ENCODE measurements at places on chromosomes 3 and 15. TPM values are rescaled to one million over a fixed set of nuclear protein-coding genes. Genes with fewer than 3 reads are reported as not detected.

The SLC51B gene
- total RNA-seq = not detected

The WDR82 gene
- total RNA-seq = 84.2 TPM

The TUSC7 gene
- not detected for total RNA-seq

The PPCDC gene
- total RNA-seq = 24.5 TPM

- no peaks in the 10 kb centered on the region for H3K27me3 ChIP-seq
- no peaks in the 10 kb centered on the region for H3K36me3 ChIP-seq
- H3K4me1 ChIP-seq = no peaks in the 10 kb centered on the region
- no peak overlapping the region for H3K27ac ChIP-seq
- no peak overlapping the region for H3K4me3 ChIP-seq
- DNase-seq = no peak
Measured at GRCh38 chr3:77825001-77825827, 785.3 kb downstream of the ROBO2 start.

GRCh38 chr3:138284079-138284478 lies 45.6 kb downstream of the NME9 start:
- DNase-seq = no peak
- H3K27ac ChIP-seq = no peak overlapping the region
- H3K4me3 ChIP-seq = no peak overlapping the region

GRCh38 chr3:80190051-80190450 lies 422.3 kb upstream of the ROBO1 start:
- no peaks in the 10 kb centered on the region for H3K4me1 ChIP-seq
- no peak overlapping the region for H3K4me3 ChIP-seq
- H3K36me3 ChIP-seq = no peaks in the 10 kb centered on the region
- H3K27me3 ChIP-seq = no peaks in the 10 kb centered on the region
- DNase-seq = no peak
- H3K27ac ChIP-seq = peak overlapping the region; percentile 51

- no peaks in the 10 kb centered on the region for H3K27me3 ChIP-seq
- no peak overlapping the region for H3K4me3 ChIP-seq
- H3K27ac ChIP-seq = no peak overlapping the region
- no peak for DNase-seq
Measured at GRCh38 chr15:35774653-35775052, 228.7 kb upstream of the DPH6 start.

- no peaks in the 10 kb centered on the region for H3K4me1 ChIP-seq
- H3K4me3 ChIP-seq = no peak overlapping the region
- peak; percentile 77 for DNase-seq
- no peaks in the 10 kb centered on the region for H3K36me3 ChIP-seq
- no peak overlapping the region for H3K27ac ChIP-seq
- H3K27me3 ChIP-seq = no peaks in the 10 kb centered on the region
Measured at GRCh38 chr3:130442284-130442683, 74.7 kb upstream of the COL6A6 start.

GRCh38 chr3:65678516-65678915 lies 360.2 kb downstream of the MAGI1 start:
- no peaks in the 10 kb centered on the region for H3K36me3 ChIP-seq
- peaks cover 2% of the 10 kb centered on the region for H3K4me1 ChIP-seq
- no peak overlapping the region for H3K4me3 ChIP-seq
- H3K27ac ChIP-seq = no peak overlapping the region
- no peaks in the 10 kb centered on the region for H3K27me3 ChIP-seq

DNA sequence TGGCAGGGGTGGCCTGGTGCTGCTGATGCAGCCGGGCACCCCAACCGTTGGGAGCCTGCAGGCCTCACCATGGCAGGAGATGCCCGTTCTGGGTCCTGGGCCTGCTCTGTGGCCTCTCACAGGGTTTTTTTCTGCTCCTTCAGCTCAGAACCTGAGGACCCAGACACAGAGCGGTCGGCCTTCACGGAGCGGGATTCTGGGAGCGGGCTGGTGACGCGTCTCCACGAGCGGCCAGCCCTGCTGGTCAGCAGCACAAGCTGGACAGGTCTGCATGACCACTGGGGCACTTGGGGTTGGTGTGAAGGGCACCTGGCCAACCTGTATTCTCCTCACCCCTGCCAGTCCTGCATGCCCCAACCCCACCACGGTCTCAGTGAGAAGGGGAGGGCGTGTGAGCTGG lies 10.3 kb downstream of the ALG1L2 start:
- no peaks in the 10 kb centered on the region for H3K4me1 ChIP-seq
- no peak for DNase-seq
- H3K4me3 ChIP-seq = no peak overlapping the region
- no peaks in the 10 kb centered on the region for H3K36me3 ChIP-seq
- H3K27ac ChIP-seq = no peak overlapping the region

GRCh38 chr3:65827076-65827475 lies 211.6 kb downstream of the MAGI1 start:
- H3K4me1 ChIP-seq = no peaks in the 10 kb centered on the region
- no peak overlapping the region for H3K27ac ChIP-seq
- no peak overlapping the region for H3K4me3 ChIP-seq
- DNase-seq = no peak

DNA sequence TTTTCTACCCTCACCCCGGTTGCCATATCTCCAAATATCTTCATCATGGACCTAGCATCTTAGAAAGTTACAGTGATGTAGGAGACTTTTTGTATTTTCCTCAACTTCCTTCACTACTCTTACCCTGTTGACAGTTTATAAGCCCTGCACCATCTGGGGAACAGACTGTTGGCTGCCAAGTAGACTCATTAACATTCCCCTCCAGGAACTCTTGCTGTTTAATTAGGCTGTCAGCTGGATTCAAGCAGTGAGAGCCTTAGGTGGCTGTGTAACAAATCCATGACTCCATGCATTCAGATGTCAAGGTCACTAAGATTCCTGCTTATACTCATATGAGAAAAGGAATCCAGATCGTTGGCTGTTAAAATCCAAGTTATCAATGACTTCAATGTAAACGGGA lies 198.3 kb downstream of the NAALADL2 start:
- H3K4me3 ChIP-seq = peak overlapping the region; percentile 17
- H3K27ac ChIP-seq = no peak overlapping the region

- H3K27me3 ChIP-seq = no peaks in the 10 kb centered on the region
- DNase-seq = peak; percentile 77
- peak overlapping the region; percentile 93 for H3K27ac ChIP-seq
Measured at GRCh38 chr3:51539291-51539941, 897 bp downstream of the RAD54L2 start.

DNA sequence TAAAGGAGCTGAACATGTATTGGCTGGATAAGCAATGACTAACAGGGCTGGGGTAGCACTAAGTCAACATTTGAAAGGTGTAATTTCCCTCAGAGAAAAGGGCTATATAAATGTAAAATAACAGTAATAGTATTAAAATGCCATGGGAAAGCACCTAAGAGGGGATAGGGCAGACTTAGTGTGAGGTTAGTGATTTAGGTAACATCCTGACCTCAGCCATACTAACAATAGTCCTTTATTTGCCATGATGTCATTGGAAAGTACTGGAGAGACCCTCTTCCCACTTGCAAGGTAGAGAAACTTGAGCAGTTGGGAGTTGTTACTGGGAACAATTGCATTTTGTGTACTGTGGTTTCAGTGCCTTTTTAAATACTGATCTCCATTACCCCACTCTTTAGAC lies 103.4 kb downstream of the LSAMP start:
- H3K27me3 ChIP-seq = no peaks in the 10 kb centered on the region
- H3K4me1 ChIP-seq = peaks cover 15% of the 10 kb centered on the region
- no peaks in the 10 kb centered on the region for H3K36me3 ChIP-seq

- H3K36me3 ChIP-seq = no peaks in the 10 kb centered on the region
- H3K27me3 ChIP-seq = no peaks in the 10 kb centered on the region
- no peak overlapping the region for H3K27ac ChIP-seq
Measured at GRCh38 chr15:61748529-61748928, 311.7 kb downstream of the VPS13C start.

DNA sequence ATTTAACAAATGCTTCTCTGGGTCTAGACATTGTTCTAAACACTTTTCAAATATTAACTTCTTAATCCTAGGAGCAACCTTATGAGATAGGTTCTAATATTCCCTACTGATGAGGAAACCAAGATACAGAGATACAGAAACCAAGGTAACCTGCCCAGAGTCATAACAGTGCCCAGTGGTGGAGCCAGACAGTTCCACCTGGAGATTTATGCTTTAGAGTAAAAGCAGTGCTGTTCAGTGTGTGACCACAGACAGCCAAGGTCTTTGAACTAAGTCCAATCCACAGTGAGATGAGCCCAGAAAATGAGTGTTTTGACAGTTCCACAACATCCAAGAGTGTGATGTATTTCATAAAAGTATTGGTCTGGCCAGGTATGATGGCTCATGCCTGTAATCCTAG lies 105.2 kb upstream of the UMPS start:
- H3K36me3 ChIP-seq = no peaks in the 10 kb centered on the region
- DNase-seq = no peak
- no peak overlapping the region for H3K4me3 ChIP-seq
- H3K27ac ChIP-seq = no peak overlapping the region

DNA sequence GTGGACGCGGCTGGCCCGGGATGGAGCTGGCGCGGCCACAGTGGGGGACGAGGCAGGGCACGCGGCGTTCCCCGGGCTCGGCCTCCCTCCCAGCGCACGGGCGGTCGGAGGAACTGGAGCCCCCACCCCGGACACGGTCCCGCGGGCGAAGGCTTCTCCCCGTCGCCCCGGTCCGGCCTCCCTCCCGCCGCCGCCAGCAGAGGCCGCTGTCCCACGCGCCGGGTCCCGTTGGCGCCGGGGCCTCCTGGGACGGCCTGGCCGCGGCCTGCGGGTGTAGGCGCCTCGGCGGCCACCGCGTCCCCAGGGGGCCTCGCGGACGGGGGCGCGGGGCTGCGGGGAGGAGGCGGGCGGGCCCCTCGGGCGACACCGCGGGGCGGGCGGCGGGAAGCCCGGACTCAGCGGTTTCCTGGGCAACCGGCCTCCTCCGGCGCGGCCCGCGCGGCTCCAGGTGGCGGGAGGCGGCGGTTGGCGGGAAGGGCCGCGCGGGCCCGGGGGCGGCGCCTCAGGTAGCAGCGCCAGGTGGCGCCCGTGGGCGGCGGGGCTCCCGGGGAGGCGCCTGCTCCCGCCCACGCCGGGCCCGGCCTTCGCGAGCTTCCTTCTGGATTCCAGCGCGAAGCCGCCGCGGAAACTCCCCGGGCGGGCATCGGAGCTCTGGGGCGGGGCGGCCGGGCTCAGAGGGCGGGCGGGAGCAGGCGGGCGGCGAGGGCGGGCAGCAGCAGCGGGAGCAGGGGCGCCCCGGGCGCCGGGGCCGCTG lies 26.7 kb downstream of the MELTF start:
- peak; percentile 87 for DNase-seq
- H3K27ac ChIP-seq = no peak overlapping the region
- no peaks in the 10 kb centered on the region for H3K36me3 ChIP-seq
- H3K4me3 ChIP-seq = no peak overlapping the region

DNA sequence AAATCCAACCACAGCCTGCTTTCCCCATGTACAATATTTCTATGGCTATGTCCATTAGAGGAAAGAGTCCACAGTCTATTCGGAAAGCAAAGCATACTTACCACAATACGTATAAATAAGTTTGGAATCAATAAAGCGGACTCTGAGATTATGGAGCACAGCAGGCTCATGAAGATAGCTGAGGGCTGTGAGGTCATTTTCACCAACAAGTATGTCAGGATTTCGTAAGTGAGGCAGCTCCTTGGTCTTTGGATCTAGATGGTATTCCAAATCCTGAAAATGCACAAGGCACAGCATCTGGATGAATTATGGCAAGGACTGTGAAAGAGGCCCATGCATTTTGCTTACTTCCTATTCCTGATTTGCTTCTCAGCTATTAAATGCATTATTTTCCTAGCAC lies 100.4 kb downstream of the MYO5A start:
- H3K36me3 ChIP-seq = no peaks in the 10 kb centered on the region
- no peak for DNase-seq
- H3K4me3 ChIP-seq = no peak overlapping the region
- H3K4me1 ChIP-seq = no peaks in the 10 kb centered on the region
- no peak overlapping the region for H3K27ac ChIP-seq

DNA sequence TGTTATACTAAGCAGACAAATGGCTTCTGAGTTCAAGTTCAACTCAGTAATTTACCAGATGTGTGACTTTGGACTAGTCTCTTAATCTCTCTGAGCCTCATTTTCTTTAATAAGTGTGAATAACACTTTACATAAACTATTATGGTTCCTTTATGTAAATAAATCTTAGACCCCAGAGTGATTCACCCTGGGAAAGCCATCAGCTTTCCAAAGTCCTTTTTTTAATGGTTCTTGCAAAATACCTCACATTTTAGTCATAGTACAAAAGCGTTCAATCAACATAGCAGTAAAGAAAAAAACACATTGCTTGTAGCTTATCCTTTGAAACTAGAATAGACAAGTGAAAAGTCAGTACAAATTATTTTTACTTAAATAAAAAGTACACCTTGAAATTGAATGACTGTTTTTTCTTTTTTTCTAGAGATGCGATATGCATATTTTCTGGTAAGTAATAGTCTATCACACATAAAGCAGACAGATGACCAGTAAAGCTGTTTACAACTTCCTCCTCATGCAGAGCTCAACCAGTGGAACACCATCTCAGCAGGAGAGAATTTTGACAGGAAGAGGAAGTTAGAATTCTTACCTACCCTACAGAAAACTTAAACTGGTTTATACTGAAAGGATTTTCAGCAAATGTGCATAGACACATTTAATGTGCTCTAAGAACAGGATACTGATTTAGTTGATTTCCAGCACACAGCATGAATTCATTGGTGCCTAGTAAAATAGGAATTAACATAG lies 123.0 kb upstream of the AGBL1 start:
- H3K27me3 ChIP-seq = no peaks in the 10 kb centered on the region
- no peaks in the 10 kb centered on the region for H3K4me1 ChIP-seq
- H3K27ac ChIP-seq = no peak overlapping the region

GRCh38 chr3:65619888-65620287 lies 418.8 kb downstream of the MAGI1 start:
- H3K36me3 ChIP-seq = no peaks in the 10 kb centered on the region
- no peak for DNase-seq
- H3K27ac ChIP-seq = peak overlapping the region; percentile 1
- no peak overlapping the region for H3K4me3 ChIP-seq
- H3K27me3 ChIP-seq = no peaks in the 10 kb centered on the region

- H3K4me1 ChIP-seq = no peaks in the 10 kb centered on the region
- H3K4me3 ChIP-seq = no peak overlapping the region
- DNase-seq = no peak
Measured at GRCh38 chr3:107545680-107546120, 22.9 kb downstream of the BBX start.

DNA sequence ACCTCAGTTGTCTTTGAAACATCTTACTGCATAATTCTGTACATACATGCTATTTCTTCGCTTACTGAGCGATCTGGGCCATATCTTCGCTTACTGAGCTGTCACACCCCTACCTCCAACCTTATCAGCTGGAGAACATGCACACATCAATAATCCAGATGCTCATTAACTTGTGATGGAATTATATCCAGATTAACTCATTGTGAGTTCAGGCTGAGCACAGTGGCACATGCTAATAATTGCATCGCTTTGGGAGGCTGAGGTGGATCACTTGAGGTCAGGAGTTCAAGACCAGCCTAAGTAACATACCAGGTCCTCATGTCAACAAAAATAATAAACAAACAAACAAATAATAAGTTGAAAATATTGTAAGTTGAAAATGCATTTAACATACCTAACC lies 19.3 kb upstream of the ANXA2 start:
- H3K4me3 ChIP-seq = no peak overlapping the region
- peaks cover 7% of the 10 kb centered on the region for H3K36me3 ChIP-seq
- H3K4me1 ChIP-seq = peaks cover 4% of the 10 kb centered on the region
- no peaks in the 10 kb centered on the region for H3K27me3 ChIP-seq

- DNase-seq = peak; percentile 57
- peaks cover 3% of the 10 kb centered on the region for H3K36me3 ChIP-seq
- H3K4me3 ChIP-seq = no peak overlapping the region
- H3K27ac ChIP-seq = no peak overlapping the region
- H3K27me3 ChIP-seq = no peaks in the 10 kb centered on the region
Measured at GRCh38 chr3:32996755-32997091, 45.3 kb downstream of the CCR4 start.
